ENCODE measurements at places on chromosomes 2 and 18. TPM values are rescaled to one million over a fixed set of nuclear protein-coding genes. Genes with fewer than 3 reads are reported as not detected.
A peak's percentile ranks its signal among the peaks of the same experiment; 100 is the strongest.

DNA sequence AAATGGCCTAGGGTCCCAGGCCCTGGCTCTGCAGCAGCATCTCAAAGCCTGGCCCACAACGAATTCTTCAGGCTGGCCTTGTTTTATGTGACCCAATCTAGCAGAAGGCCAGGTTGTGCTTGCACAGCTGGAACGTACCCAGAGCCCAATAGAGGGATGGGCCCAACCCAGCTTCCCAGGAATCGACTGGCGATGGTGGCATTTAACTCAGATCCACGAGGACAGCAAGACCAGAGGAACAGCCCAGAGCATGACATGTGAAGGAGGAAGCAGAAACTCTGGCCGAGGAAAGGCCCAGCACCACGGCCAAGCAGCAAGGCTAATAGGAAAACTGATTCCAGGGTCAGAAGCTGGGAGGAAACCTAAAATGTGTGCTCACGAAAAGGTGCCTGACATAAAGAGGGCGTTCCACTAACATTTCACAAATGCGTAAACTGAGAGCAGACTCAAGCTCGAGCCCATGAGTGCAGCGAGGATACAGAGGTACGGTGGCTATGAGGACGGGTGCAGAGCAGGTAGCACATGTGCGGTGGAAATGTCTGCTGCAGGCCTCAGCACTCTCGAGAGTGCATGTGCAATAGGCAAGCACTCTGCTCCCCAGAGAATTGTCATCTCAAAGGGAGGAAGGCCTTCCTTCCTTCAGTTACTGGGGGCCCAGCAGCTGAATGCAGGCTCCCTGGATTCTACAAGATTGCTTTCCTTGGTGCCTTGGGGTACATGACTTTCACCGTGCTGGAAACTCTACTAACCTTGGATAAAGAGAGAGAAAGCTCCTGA, 156.9 kb upstream of the GLI2 start:
- DNase-seq = no peak

Gene ATP6V1C2
- total RNA-seq = 1.1 TPM

Gene AQP12B
- not detected for total RNA-seq

Gene CEP68
- total RNA-seq = 39.7 TPM

DNA sequence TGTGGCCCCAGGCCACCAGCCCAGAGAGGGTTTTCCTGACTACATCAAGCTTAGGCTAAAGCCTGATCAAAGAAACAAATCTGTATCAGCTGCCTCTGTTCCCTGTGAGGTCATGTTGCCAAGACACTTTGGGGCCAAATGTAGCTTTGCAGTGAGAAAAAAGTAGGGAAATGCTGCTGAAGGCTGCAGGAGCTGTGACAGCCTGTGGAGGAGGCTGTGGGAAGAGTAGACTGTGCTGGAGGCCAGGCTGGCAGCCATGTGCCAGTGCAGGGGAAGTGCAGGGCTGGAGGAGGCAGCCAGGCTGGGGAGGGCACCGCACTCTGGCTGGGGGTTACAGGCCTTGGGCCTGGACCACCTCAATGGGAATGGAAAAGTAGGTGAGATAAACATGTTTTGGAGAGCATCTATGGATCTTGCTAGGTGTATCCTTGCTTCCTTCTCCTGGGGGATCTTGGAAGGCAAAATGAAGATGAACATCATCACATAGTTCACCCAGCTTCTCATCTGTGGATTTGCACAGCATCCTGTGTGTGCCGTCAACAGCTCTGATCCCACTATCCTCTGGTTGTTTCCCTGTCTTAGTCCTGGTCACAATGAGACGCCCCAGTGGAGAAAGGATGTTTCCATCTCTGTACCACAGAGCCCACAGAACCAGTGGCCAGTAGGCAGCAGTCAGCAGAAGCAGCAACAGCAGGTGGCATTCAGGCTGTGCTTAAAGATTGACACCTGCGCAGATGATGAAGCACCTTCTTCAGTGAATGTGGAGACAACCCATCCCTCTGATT, 103.8 kb upstream of the COPS8 start:
- DNase-seq = no peak

GRCh38 chr2:113117541-113118262, 9.7 kb upstream of the IL1RN start:
- DNase-seq = peak; percentile 94
